NCI-H1048 (cell line): ENCODE measurements at places on chromosomes 5 and 9.

DNA sequence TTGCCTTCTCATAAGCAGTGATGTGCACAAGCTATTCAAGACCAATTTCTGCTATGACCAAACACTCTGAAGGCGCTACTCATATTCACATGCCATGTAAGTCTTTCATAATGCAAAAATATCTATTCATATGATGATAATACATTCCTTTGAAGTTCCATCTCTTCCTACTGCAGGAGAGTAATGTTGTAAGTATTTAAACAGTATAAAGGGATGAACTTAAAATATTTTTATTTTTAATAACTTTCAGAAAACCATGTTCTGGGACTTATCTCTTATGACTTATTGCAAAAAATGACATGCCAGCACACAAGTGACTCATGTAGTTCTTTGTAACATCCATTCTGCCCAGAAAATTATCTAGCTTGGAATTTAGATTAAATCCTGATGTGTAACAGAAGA lies 376.4 kb downstream of the KCTD16 start:
- DNase-seq, result no peak

DNA sequence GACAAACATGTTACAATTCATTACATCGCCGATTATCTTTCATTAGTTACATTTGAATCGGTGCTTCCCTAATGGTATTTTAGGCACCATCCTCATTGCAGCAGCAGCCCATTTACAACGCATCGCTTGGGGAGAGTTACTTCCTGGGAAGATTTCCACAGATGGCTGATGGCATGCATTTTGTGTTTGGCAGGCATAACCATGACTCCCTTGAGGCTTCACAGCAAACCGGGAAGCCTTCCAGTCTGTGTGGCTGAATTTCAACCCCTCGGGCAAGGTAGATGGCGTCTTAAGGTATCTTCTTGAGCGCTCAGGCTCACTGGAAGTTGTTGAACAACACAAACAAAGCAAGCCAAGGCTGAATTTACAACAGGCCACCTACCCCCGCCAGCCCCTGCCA lies 1.6 kb upstream of the DNAH5 start:
- DNase-seq, result no peak

- DNase-seq, result no peak
These were observed 189.6 kb downstream of the PIK3R1 start for GRCh38 chr5:68405026-68405684.

- no peak for DNase-seq
These were observed 152.2 kb downstream of the PAX5 start for GRCh38 chr9:36881743-36882441.

GRCh38 chr9:94800424-94801117 lies 74.1 kb downstream of the AOPEP start:
- no peak for DNase-seq

GRCh38 chr5:45622365-45622764 lies 73.8 kb downstream of the HCN1 start:
- no peak for DNase-seq

DNA sequence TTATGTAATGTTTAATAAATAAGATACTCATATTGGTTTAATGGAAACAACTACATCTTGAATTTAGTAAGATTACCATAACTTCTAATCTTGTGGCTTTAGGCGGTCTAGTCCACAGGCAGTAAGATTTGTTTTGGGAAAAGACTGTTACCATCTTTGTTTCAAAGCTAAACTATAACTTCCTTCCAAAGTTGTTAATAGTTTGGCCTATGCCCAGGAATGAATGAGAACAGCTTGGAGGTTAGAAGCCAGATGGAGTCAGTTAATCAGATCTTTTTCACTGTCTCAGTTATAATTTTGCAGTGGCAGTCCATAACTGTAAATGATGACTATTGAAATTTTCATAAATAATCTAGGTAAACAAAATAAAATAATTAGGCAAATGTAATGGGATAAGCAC lies 241.8 kb upstream of the KLF9 start:
- no peak for DNase-seq

DNA sequence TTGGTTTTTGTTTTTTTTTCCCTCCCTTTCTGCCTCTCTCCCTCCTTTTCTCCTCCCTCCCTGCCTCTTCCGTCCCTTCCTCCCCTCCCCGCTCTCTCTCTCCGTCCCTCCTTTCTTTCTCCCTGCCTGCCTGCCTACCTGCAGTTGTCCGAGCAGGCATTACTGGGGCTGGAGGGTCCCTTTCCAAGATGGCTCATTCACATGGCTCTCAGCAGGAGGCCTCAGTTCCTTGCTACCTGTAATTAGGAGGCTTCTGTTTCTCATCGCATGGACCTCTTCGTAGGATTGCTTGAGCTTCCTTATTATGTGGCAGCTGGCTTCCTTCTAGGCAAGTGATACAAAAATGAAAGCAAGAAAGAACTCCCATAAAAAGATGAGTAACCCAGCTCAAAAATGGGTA lies 8.0 kb downstream of the RGS3 start:
- DNase-seq, result no peak

DNA sequence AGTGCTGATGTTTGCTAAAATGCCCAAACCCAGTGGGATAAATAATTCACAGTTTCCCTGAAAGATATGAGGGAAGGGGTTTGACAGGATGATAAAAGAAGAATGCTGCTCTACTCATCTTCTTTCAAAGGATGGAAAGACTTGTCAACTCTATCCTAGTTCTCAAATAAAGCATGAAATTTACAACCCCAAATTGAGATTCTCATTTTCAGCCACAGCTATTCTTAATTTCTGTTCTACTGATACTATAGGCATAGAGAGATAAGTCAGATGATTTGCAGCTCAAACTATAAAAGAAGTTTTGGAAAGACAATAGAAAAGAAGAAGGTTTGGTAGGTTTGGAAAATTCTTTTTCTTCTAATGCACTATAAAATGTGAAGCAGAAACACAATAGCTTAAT lies 542.6 kb downstream of the CSNK1G3 start:
- DNase-seq, result no peak

DNA sequence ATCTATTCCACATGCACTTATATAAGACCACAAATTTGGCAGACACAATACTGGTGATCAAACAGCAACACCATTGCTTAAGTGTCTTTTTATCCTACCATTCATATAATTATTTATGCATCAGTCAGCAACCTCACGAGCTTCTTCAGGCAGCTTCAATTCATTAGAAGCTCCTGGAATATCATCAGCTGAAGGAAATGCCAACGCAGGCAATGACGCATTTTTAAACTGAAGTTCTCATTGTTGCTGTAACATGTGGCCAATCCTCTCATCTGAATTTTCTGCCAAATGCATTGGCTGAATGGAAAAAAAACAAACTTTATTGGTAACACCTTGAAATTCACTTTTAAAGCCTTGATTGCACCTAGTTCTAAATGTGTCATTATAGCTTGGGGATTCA lies 376.4 kb upstream of the RGMB start:
- DNase-seq, result no peak

DNA sequence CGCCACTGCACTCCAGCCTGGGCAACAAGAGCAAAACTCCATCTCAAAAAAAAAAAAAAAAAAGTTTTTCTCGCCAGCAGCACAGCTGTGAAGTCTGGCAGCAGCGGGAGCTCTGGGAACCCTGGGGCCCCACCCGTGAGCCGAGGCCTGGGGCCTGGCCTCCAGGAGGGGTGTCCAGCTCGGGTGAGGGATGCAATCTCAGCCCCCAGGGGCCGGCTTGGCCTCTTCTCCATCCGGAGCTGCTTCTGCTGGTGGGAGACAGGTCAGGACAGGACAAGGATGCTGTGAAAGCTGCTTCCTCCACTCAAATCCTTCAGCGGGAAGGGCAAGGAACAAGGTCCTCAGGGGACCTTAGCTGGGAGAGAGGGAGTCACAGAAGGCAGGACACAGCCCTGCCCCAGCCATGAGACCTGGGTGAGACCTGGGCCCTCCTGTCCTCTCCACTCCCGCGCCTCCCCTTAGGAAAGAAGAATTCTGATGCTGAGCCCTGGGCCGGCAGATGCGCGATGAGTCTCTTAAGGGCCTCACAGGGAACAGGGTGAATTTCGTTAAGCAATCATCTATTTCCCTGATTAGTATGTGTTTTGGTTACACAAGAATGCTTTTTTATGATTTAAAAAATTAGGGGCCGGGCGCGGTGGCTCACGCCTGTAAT lies 30.6 kb downstream of the PLPP7 start:
- DNase-seq, result no peak

- DNase-seq, result no peak
These were observed 105.9 kb downstream of the HOMER1 start for GRCh38 chr5:79408028-79408427.

DNA sequence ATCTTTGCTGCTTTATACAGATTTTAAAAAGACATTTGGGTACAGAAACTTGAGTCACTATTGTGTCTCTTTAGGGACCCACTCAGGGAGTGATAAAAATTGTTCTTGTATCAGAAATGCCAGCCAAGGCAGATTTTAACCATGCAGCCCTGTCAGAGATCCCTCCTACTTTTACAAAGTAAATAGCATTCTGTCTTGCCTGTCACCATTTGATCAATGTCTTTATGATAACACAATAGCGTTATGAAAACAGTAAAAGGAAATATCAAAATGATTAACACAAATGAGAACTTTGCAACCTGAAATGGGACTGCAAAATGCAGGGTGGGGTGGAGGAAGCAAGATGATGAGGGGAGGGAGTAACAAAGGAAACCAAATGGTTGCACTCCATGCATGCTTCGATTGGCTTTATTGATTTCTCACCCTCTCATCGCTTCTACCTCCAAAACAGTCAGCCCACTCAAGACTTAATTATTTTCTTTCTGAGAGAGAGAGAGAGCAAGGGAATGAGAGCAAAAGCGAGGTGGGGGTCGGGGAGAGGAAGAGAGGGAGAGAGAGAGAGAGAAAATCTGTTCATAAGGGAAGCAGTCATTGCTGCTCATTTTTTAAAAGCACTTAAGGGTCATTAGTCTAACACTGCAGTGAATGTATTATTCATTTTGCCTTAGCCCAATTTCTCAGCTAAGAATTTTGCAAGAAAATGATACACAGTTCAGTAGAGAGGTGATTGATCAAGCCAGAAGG lies 576.5 kb downstream of the CSNK1G3 start:
- no peak for DNase-seq

DNA sequence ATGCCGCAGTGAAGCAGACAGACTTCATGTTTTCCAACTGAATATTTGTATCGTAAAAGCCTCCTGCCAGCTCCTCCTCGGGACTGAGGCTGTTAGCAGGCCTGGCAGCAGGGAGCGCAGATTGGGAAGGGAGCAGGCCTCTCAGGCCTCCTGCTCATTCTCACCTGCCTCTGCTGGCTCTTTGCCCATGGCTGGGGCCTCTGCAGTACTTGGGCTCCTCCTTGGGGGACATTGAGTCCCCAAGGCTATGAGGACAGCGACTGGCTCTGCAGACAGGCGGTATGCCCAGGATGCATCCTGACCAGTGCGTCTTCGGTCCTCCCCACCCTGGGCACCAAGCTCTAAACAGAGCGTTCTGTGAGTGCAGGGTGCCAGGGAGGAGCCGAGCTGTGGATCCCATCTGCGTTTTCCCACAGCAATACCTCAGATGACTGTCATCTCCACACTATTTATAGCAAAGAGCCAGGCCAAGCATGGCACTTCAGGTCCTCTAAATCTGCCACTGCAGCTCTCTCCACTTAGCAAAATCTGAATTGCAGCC lies 38.7 kb downstream of the TSTD2 start:
- DNase-seq, result no peak

DNA sequence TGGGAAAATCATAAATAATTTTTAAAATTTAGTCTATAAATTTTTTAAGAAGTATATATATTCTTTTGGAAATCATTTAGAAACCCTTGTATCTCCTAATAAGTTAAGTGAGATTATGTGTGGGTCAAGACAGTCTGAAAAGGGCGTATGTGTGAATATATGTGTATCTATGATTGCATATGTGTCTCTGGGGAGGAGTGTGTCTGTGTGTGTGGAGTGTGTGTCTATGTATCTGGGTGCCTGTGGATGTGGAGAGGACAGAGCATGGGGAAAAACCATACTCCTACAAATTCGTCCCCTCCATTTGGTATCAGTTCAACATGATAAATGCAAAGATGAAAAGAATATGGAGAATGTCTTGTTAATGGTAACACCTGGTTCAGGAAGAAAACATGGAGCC lies 342.0 kb upstream of the ACTBL2 start:
- DNase-seq, result no peak

DNA sequence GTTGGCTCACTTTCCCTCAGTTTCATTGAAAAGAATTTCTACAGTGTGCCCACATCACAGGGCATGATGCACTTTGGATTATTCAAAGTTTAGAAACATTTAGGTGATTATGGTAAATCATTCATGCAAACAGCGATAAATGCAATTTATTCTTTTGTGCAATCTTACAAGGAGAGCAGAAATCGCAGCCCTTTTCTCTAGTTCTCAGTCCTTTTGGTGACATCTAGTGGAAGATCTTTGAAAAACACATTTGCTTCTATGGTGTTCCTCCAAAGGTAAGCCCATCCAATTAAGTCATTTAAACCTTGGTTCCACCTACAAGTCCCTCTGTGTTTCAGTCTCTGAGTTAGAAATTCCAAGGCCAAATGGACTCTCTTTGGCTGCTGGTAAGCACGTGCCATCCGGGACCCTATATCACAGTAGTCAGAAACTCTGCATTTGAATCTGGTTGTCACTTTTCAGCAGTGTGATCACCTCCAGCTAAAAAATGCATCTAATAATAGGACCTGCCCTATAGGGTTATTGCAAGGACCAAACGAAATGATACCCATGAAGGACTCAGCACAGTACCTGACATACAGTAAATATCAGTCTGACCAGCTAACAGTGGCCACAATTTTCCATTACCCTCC lies 66.4 kb downstream of the MACROH2A1 start:
- no peak for DNase-seq

DNA sequence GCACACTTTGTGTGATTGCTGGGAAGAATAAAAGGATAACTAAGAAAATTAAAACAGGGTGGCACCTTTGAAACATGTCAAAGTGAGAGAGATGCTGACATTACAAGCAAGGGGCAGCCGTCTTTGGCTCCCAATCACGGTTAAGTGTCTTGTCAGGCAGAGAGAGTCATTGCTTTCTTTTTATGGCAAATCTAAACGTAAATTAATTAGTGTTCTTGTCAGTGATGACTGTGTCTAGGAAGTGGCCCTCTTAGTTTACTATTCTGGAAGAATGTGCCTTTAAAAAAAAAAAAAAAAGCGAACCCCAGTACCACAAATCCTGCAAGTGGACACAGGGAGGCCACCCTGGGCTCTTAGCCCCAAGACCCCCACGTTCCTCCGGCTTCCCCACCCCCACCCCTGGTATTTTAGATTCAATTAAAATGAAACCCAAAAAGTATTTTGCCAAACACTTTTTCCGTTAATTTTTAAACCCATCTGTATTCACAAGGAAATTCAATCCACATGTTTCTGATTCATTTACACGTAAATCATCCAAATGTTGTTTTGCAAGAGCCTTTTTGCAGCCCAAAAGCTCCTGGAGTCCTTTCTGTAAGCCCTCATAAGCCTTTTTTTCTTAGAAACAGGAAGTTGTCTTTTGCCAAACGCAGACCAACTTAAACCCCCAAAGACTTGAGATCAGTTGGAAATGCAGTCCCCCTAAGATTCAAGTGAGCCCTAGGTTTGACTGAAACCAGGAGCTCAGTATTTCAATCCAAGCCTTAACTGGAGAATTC lies 399.3 kb downstream of the EBF1 start:
- no peak for DNase-seq

- no peak for DNase-seq
These were observed 14.2 kb upstream of the FOXB2 start for GRCh38 chr9:77005216-77005615.
